ENCODE measurements at places on chromosomes 1 and 21.

GRCh38 chr1:182404781-182405180, 4.3 kb upstream of the TEDDM1 start:
- no peak for DNase-seq

DNA sequence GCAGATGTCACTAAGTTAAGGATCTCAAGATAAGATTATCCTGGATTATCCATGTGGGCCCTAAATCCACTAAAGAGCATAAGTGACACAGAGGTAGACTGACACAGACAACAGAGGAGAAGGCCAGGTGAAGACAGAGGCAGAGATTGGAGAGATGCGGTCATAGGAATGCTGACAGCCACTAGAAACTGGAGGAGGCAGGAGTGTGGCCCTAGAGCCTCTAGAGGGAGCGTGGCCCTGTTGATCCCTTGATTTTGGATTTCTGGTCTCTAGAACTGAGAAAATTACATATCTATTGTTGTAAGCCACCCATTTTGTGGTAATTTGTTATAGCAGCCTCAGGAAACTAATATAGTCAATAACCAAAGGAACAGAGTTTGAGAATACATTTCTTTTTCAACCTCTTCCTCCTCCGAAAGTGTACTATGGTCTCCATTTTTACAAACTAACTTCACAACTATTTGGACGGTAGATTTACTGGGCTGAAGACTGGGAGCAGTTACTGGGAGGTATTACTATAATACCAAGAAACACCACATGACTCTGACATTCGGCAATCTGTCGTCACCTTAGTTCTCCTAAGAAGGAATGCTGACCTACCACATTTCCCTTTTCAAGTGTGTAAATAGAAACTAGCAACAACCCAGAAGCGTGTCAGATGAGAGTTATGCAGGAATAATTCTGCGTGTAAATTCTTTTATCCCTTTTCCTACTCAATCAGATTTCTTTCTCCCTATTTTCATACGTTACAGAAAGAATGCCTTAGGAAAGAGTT, 116.0 kb upstream of the ZNHIT6 start:
- no peak for DNase-seq

DNA sequence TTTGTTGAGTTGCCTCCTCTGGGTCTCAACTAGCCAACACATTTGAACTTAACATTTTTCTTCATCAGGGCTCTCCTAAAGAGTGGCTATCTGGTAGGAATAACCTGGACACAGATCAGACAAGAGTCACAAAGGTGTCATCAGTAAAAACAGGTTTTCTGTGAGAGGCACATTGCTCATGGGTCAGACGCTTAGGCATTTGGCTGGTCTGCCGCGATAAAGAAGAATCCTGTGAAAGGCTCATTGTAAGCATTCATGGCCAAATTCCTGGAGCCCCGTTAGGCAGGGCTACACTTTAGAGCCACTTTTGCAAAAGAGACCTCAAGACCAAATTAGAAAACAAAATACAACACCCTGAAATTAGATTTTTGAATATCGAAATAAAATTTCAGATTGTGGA, 64.2 kb upstream of the PDE4B start:
- DNase-seq, result no peak

GRCh38 chr1:162284206-162284955, 92.3 kb downstream of the SPATA46 start:
- DNase-seq, result no peak

DNA sequence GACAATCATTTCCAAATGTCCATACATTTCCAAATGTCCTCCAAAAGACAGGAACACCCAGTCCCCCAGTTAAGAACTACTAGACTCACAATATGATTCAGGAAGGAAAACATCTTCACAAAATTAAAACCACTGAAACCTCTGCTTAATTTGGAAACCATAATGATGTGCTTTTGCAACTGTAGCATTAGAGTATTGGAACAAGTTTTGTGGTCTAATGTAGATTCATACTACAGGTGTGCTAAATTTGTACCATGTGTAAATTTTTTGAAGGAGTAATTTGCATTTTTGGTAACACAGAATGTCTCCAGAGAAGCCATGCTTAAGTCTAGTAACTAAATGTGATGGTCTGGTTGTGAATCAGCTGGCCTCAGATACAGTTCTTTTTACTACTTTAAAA, 129.6 kb downstream of the DPYD start:
- DNase-seq, result no peak

All from B cell (primary cell).